KG1 (cell line): ENCODE measurements at places on chromosomes 1 and 21.

- DNase-seq, result no peak
Measured at GRCh38 chr1:95889400-95889799, 655.4 kb downstream of the RWDD3 start.

- no peak for DNase-seq
Measured at GRCh38 chr1:30597711-30598110, 125.7 kb downstream of the MATN1 start.

GRCh38 chr1:159678939-159679338, 35.5 kb downstream of the CRP start:
- DNase-seq, result no peak

DNA sequence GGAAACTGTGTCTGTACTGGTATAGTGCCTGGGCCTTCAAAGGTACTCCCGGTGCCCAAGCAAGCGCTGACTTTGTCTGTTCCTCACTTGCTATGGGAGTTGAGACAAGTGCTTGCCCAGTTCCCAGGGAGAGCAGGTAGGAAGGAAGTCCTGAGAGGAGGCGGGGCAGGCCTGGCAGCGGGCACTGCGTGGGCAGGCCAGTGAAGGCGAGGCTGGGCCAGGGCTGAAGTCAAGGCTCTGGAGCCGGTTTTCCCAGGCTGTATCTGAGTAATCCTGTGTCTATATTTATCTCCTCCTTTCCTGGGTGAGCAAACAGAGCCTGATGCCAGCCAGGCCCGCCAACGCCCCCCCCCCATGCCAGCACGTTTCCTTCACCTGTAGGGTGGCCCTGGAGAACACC, 15.9 kb upstream of the EDN2 start:
- DNase-seq, result no peak

- no peak for DNase-seq
Measured at GRCh38 chr1:232515706-232516105, 114.2 kb downstream of the SIPA1L2 start.

DNA sequence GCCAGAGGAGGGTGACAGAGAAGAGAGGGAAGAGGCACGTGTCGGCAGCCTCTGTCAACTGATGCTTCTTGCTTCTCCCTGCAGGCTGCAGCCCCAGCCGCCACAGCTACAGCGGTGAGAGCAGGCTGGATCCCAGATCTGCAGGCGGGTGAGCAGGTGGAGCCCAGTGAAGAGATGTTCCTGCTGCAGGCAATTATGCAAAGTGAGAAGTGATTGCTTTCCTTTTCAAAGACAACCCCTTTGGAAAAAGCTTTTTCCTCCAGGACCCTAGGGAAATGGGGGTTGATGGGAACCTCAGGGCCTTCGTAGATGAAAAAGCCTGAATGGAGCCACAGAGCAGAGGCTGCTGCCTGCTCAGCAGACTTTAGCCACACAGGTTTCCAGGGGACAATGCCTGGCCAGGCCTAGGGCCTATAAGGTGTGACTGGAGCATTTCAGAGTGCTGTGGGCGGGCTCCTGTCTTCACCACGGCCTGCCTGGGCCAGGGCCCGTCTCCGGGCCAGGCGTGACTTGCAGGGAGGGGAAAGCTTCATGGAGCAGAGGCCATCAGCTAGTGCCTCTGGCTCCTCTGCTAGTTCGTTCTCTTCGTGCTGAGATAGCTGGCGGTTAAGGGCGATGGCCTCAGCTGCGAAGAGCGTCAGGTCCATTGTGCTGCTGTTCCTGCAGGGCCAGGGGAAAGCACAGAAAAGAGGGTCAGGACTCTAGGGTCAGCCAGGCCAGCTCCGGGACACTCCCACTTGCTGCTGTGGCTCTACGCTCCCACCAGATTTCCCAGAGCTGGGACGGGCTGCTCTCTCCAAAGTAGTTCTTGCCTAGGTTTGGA, 6.9 kb upstream of the KNCN start:
- no peak for DNase-seq

GRCh38 chr1:201420608-201421002, 925 bp downstream of the TNNI1 start:
- DNase-seq, result no peak

- DNase-seq, result no peak
Measured at GRCh38 chr1:184664661-184665060, 90.0 kb downstream of the EDEM3 start.
